ENCODE measurements at places on chromosomes 6 and 20.

GRCh38 chr6:112800916-112801315 is 453.8 kb downstream of the RFPL4B start:
- DNase-seq: no peak

GRCh38 chr6:163675611-163676010 is 261.1 kb downstream of the QKI start:
- DNase-seq: no peak

GRCh38 chr6:140744659-140745320 is 1370.3 kb upstream of the CITED2 start:
- no peak for DNase-seq

GRCh38 chr6:92047860-92048259 is 1371.5 kb downstream of the EPHA7 start:
- DNase-seq: no peak

DNA sequence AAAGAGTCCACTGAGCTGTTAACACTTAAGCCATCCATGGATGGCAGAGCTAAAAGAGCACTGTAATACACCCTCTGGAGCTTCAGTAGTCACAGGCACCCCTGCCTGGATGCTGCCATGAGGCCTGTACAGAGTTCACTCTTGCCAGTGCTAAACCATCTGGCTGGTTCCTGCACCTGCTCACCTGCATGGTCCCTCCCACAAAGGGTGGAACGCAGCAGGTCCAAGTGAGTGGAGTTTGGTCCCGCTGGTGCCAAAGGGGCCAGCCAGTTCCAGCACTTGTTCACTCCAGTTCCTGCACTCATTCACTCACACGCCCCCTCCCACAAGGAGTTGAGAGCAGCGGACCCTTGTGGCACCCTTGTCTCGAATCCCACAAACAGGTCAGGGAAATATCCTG is 503.5 kb downstream of the HACE1 start:
- no peak for DNase-seq

- no peak for DNase-seq
Measured at GRCh38 chr6:10112871-10113549, 301.9 kb downstream of the TFAP2A start.

GRCh38 chr6:29763491-29764289 is 40.5 kb downstream of the HLA-F start:
- no peak for DNase-seq

DNA sequence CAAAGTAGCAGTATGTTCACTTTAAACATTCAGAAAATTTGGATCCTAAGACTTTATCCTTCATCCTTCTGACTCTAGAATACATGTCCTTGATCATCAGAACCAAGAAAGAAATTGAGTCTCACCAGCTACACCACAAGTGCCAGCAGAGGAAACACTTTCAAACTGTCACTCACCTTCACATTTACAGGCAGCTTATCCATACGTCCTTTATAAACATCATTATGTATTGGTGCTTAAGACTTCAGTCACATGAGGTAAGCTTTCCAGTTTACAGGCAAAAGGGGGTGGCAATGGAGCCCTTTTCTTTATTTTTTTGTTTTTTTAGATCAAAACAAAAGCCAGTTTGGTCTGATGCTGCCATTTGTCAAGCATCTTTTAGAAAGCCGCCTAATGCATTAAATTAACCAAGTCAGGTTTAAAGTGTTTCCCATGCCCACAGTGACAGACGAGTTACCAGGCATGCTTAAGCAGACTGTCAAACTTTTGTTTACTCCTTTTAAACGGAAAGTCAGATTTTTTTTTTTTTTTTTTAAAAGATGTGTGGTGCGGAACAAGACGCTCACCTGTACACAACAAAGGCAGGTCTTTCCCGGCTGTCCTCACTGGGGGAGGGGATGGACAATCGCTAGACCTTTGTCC is 952 bp upstream of the BRPF3 start:
- DNase-seq: peak; percentile 21

GRCh38 chr6:150902142-150902776 is 36.8 kb downstream of the MTHFD1L start:
- DNase-seq: no peak

DNA sequence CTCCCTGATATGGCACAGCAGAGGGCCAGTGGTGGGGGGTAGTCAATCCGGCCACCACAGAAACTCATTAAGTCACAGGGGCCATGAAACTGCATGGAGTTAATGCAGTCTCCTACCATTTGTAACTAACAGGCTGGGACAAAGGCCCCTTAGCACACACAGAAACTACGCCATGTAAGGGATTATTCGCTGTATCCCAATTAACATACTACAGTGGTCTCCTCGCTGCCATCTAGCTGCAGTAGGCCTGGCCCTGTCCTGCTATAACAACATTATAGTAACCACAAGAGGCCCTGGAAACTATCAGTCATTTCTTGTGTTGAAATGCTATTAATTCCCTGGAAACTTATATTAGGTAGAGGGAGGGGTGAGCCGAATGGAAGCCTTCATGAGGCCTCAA is 72.3 kb upstream of the CCN2 start:
- DNase-seq: no peak

- DNase-seq: no peak
Measured at GRCh38 chr6:49902856-49903255, 36.5 kb upstream of the CRISP1 start.

DNA sequence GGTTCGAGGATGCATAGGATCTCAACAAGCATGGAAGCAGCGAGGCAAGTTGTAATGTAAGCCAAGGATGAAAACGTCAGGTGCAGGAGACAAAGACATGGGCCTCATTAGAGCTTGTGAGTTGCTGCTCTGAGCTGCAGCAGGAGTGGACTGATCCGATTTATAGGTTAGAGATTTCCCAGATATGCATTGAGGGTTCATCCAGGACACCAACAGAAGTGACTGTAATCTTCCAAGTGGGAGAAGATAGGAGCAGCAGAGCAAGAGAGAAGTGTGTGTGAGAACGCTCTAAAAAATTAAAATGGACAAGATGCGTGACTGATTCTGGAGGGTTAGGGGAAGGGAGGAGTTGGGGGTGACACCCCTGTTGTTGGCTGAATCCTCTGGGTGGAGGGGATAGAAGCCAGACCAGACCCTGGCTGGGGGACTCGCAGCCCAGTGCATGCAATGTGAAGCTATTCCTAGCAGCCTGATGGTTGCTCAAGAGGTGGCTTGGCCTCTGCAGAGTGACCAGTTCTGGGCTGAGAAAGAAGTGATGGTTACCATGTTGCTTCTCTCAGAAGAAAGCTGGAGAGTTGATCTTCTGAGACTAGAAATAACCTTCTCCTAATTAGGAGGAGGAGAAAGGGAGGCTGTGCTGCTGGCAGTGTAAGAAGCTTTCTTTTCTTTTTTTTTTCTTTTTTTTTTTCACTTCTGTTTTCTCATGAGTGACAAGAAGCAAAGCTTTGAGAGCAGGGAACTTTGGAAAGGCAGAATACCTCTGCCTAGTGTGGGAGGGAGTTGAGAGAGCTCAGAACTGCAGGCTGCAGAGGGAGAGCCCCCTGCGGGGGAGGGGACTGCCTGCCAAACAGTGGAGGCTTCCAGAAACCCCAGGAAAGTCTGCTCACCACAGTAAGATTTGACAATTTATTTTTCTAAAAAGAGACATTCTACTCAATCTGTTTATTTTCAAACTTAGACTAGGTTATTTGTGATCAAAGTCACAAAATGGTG is 116.9 kb downstream of the SLX4IP start:
- DNase-seq: no peak

- no peak for DNase-seq
Measured at GRCh38 chr6:116932496-116932895, 55.5 kb downstream of the RFX6 start.

GRCh38 chr6:164859816-164860215 is 449.6 kb downstream of the C6orf118 start:
- DNase-seq: no peak

DNA sequence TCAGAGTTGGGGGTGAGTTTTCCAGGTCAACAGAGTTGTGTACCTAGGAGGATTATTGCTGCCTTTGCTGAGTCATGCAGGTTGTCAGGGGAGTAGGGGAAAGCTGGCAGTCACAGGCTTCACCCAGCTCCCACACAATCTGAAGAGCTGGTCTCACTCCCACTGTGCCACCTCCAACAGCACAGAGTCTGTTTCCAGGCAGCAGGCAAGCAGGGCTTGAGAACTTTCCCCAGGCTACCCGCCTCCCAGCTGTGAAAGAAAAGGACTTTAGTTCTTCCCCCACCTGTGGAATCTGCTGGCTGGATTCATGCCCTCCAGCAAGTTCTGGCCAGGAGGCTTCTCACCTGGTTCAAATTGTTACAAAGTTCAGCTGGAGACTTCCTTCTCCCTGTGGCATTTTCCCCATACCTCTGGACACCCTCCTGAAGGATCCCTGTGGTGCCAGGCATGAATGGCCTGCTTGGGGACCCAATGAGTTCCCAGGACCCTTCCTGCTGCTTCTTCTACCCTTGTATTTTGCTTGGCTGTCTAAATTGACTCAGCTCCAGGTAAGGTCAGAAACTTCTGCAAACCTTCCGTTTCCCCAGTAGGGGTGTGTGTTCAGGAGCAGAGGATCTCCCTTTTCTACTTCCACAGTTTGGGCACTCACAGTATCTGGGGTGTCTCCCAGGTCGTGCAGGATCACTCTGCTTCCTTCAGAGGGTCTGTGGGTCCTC is 378.1 kb upstream of the MAN1A1 start:
- DNase-seq: no peak

GRCh38 chr6:144488590-144488989 is 203.5 kb downstream of the UTRN start:
- DNase-seq: no peak
